HS-5 (cell line): ENCODE measurements at places on chromosomes 1 and 21.
A peak's percentile ranks its signal among the peaks of the same experiment; 100 is the strongest.

DNA sequence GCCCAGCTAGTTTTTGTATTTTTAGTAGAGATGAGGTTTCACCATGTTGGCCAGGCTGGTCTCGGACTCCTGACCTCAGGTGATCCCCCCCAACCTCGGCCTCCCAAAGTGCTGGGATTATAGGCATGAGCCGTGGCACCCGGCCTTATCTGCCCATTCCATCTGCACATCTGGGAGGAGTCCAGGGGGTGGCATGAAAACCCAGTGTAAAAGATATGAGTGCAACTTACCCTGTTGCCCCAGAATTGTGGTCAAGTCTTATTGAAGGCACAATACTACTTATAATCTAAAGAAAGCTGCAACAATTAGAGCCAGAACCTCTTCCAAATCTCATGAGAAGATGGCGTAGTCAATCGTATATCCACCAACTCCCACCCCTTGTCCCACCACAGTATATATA, 18.4 kb downstream of the CTXND2 start:
- no peak for DNase-seq

DNA sequence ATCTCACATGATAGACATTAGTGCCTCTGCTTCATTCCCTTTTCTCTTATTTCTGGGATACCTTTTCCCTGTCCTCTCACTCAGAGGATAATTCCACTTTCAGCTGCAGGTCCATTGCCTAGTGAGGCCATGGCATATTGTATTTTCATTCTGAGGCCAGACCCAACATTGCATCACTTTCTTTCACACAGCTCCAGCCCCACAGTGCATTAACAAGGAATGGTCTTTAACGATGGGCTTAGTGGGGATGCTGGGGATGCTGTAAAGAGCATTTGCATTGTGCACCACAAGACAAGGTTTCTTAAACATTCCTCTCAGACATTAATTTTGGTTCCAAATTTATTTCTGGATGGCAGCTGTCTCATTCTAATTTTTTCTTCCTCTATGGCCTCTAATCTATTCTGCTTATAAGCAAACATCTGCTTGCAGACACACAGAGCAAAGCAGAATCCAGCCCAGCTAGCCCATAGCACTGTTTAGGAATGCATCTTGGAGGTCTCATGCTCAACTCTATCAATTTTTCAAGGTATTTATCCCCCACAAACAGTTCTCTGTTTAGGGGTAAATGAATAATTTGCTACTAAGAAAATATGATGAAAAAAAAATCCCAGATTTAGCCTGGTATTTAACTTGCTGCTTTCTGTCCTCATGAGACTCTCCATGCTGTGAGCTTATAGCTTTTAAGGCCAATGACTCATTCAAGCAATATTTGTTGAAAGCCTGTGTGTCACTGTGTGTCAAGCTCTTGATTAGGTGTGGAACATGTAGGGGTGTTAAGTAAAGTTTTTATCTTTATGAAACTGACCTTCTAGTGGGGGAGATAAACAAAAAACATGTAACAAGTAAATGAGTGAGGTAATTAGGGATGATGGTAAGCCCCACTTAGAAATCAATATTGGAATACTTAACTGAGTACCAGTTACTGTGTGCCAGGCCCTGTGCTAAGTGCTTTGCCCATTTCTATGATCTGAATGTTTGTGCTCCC, 44.5 kb upstream of the CCDC190 start:
- DNase-seq: peak; percentile 74

DNA sequence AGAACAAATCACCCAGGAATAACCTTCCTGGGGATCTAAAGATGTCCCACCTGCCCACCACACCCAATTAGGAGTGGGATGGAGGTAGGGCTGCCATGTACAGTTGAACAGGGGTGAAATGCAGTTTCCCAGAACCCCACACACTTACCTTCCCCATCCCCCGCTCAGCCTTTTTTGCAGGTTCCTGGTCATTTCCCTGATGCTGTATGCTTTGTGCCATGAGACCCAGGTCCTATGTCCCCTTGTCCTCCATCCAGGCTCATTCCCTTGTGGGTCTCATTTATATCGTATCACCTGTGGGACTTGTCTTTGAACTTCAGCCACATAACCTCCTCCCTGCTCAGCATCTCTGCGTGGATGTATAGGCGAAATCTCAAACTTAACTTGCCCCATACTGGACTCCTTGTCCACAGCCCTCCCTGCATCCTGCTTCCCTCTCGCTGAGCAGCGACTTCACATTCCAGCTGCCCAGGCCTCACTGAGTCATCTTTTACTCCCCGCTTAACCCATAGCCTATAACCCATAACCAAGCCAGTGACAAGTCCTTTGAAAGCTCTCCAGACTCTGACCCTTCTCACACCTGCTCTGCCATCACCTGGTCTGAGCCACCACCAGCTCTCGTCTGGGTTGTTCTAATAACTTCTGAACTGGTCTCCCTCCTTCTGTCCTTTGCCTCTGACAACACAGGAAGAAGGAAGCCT, 4.7 kb downstream of the LDLRAD2 start:
- peak; percentile 16 for DNase-seq

DNA sequence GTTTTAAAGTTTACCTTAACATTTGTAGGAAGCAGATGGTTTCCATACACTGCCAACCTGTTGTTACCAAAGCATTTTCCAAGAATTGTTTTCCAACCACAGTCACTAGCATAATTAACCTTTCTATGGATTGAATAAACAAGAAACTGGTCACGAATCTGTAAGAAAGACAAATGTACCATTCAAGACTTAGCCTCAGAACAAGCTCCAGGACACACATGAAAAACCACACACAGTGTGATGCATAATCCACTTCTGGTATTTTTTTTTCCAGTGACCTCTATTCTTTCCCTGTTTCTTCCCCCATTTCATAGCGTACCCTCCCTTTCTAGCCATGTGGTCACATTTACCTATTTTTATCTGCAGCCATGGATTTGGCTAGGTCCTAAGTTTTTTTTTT, 29.6 kb upstream of the C1orf87 start:
- DNase-seq: no peak

DNA sequence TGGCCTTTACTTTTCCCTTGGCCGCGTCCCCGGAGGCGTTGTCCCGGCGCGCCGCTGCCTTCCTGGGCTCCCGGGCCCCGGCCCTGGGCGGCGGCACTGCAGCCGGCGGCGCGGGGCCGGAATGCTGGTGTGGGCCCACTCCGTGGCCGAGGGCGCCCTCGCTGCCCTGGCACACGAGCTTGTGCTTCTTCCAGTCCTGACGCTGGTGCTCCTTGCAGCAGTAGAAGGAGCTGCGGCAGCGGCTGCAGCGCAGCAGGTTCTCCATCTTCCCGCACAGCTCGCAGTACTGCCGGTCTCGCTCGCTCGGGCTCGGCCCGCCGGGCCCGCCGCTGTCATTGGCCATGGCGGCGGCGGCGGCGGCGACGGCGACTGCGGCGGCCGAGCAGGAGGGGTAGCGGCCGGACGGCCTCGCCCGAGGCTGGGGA, 529 bp downstream of the EGLN1 start:
- DNase-seq: no peak

GRCh38 chr21:45471525-45472221, 66.7 kb downstream of the COL18A1 start:
- no peak for DNase-seq

GRCh38 chr1:218480137-218480536, 135.0 kb downstream of the TGFB2 start:
- no peak for DNase-seq

DNA sequence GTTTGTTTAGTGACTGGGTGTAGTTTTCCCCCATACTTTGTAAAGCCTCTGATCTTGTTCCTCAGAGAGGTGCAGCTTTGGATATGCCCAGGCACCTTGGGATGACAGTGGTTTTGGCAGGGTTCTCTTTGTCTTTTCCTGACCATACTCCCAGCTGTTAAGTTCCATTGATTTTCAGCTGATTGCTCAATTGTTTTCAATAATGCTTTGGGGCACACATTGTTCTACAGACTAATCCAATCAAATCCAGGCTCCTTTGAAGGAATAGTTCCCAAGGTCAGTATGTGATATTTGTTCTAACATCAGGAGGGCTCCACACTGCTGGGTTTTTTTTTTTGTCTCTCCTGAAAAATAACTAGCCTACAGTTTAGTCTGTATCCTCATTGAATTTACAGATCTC, 24.8 kb downstream of the PPP2R5A start:
- no peak for DNase-seq

GRCh38 chr1:230351983-230352382, 74.1 kb downstream of the PGBD5 start:
- no peak for DNase-seq
